ENCODE measurements at places on chromosomes 12 and 14.
A peak's percentile ranks its signal among the peaks of the same experiment; 100 is the strongest.

- DNase-seq: peak; percentile 93
Measured at GRCh38 chr14:90299408-90299807, 32.3 kb downstream of the NRDE2 start.

GRCh38 chr12:127485528-127485927 lies 781.4 kb upstream of the TMEM132C start:
- peak; percentile 76 for DNase-seq

- DNase-seq: no peak
Measured at GRCh38 chr12:116484807-116485206, 74.4 kb upstream of the MAP1LC3B2 start.

- DNase-seq: no peak
Measured at GRCh38 chr12:14840616-14841015, 2.7 kb downstream of the ART4 start.

DNA sequence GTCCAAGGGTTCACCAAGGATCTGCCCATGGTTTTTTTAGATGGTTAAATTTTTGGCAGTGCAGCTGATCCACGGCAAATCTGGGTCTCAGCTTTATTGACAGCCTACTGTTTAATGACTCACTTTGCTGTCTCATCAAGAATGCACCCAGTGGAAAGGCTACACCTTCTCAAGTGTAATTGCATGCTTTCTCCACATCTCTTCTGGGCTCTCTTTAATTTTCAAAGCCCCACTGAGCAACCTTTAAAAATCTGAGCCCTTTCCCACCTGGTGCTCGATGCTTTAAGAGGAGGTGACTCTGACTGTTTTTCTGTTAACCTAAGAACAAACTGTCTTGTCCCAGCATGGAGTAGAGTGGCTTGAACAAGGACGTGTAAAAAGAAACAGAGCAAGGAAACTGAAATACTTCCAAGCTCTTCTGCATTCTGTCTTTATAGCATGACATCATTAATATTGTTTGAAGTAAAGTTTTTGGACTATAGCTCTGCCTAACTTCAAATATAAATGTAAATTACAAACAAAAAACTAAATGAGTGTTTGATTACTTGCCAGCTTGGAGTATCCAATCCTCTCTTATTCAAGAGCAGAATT lies 214.2 kb upstream of the KRR1 start:
- no peak for DNase-seq

- no peak for DNase-seq
Measured at GRCh38 chr14:49895480-49895879, 2.6 kb downstream of the ARF6 start.

DNA sequence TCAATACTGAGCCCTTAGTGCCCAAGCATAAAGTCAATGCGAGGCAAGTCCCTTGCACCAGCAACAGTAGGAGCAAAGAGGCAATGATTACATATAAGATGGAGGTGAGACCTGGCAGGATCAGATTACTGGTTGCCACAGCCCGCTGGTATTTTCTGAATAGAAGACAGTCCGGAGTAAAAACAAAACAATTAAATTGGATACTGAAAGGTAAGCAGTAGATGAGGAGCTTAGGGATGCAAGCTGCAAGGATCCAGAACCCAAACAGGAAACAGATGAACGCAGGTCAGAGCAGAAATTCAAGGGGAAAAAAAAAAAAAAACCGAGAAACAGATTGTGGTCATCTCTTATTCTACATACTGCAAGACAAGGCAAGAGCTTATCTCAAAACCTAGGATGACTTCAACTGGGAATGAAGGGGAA lies 119.6 kb downstream of the MED13L start:
- DNase-seq: no peak

- peak; percentile 80 for DNase-seq
Measured at GRCh38 chr14:60989599-60989998, 8.6 kb downstream of the SLC38A6 start.

DNA sequence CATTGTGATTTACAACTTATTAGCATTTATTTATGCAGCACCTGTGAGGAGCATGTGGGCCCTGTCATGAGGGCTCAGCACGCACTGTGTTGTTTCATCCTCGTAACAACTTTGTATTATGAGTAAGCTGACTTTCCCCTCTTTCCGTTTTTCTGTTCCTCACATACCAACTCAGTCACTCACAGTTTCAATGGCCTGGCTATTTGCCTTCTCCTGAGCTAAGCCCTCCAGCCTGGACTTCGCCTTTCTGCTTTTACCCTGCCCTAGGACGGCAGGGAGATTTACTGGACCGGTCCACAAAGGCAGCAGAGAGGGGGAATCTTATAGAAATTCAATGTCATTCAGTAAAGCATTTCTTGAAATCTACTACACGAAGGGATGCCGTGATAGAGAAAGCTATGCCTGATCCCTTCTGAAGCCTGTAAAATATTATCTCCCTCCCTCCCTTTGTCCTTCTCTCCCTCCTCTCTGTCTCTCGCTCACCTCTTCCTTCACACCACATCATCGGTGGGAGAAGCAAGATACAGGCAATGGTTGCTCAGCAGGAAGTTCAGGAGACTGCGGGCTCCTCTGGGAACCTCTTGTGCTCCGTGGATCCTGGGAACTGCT lies 219.2 kb upstream of the TBX3 start:
- no peak for DNase-seq

DNA sequence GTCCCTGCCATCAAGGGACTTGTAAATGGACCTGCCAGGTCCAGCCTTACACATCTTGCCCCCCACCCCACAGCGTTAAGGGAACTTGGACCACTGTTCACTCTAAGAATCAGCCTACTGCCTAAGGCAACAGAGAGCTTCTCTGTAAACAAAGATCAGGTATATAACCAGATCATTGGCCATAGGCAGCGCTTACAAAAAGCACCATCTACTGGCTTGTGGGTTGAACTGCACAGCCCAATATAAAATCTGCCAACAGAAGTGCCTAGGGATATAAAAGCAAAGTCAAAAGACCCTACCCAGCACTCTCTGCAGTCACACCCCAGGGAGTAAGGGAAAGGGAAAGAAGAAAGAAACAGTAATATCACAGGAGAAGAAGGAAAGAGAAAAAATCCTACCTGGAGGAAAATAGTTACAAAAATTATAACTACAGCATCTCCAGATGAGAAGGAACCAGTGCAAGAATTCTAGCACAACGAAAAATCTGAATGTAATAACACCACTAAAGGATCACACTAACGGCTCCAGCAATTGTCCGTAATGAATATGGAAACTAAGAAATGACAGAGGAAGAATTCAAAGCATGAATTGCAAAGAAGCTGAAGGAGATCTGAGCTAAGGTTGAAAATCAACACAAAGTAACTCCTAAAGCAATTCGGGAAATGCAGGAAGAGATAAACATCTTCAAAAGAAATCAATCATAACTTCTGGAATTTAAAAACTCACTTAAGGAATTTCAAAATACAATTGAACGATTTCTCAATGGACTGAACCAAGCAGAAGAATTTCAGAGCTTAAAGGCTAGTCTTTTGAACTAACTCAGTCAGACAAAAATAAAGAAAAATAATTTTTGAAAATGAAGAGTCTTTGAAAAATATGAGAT lies 95.2 kb upstream of the PCED1B start:
- DNase-seq: no peak

- no peak for DNase-seq
Measured at GRCh38 chr12:38601949-38602348, 285.4 kb downstream of the ALG10B start.

GRCh38 chr12:50635364-50635763 lies 128.5 kb upstream of the ATF1 start:
- no peak for DNase-seq

GRCh38 chr12:120999191-121000120 lies 16.8 kb downstream of the C12orf43 start:
- no peak for DNase-seq

- peak; percentile 36 for DNase-seq
Measured at GRCh38 chr14:67241411-67242167, at the start of gene PALS1. Gene PALS1 (plus strand): TSS chr14:67241435. CDS start chr14:67279171, 37,736 bp downstream.

GRCh38 chr14:101915871-101916815 lies 48.2 kb upstream of the DYNC1H1 start:
- no peak for DNase-seq
